Cortex of kidney (tissue), 1 donor: ENCODE measurements at places on chromosomes 2 and 18.

DNA sequence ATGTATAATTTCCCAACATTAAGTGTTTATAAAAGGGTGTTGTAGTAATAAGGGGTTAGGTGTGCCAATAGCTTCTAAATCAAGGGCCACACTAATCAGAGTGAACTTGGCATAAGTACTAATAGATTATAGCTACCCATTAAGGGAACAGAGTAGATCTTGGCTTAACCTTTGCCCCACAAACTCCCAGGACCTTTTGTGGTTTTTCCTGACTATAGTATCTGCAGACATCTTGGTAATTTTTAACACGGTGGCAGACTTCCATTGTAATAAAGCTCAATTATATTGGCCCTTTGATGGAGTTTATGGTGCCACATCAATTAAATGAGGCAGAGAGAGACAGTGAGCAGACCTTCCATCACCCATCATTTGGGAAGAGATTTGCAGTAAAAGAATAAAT, 358.5 kb upstream of the HNRNPA3 start:
- DNase-seq, result no peak

GRCh38 chr2:221596192-221596591, 24.1 kb upstream of the EPHA4 start:
- no peak for DNase-seq

DNA sequence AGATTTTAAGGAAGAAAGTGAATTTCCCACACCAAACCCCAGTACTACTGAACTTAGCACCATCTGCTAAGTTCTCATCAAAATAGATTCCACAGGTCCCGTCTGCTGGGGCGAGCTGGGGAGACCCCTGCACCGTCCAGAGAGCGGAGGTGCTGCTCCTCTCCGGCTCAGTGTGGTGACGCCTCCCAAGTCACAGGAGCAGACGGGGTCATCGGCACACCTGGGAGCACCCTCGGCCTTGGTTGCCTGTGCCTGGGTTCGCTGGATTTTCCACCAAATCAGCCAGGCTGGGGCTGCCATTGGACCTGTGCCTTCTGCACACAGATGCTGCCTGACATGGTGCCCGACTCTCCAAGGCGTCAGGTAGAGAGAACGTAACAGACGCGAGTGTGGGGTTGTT, 141.3 kb downstream of the PXDN start:
- no peak for DNase-seq

DNA sequence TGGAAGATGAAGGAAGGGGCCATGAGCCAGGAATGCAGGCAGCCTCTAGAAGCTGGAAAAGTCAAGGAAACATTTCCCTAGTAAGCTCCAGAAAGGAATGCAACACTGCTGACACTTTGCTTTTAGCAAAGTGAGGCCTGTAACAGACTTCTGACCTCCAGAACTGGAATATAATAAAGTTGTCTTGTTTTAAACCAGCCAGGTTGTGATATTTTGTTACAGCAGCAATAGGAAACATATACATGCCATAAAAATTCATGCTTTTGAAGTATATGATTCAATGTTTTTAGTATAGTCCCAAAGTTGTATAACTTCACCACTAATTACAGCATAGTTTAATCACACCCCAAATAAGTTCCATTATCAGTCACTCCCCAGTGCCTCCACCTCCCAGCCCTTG, 15.2 kb upstream of the ZNF396 start:
- no peak for DNase-seq

DNA sequence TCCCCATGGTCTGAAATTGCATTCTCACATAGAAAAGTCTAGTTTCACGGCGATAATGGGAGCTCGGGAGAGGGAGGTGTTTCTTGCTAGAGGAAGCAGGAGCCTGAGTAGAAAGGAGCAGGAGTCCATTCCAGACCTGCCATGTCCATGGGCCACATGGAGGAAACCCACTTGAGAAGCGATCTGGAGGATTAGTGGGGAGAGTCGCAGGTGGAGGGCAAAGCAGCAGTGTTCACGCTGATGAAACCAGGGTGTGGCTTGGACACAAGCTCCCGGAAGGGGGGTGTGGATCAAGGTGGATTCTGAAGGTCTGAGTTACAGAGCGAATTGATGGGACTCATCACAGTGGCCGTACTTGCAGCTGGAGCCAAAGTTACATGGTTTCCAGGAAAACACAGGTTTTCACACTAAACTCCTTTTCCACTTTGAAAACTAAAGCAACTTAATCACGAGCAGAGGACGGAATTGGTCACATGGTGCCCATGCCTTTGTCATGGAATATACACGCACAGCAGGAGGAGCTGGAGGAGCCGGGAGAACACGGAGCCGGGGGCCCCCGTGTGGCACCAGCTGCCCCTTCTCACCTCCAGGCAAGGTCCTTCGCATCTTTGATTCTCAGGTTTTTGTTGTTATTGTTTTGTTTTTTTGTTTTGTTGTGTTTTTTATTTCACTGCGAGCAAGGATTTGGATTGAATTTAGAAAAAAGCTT, 255.1 kb upstream of the MYT1L start:
- DNase-seq, result no peak

DNA sequence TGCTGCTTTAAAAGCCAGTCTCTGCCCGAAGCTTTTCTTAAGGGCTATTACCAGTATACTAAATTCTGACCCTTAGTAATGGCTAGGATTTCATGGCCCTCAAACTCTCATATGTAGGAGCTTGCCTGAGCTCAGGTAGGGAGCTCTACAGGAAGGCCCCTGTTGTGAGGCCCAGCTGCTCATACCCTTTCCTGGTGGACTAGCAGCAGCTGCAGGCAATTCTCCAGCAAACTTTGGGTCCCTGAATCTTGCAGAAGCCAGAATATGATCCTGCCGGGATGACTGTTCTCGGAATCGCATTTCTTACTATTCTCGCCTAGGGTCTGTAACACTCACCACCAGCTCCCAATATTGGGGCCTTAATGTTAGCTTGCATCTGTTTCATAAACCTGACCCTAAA, 106.4 kb upstream of the SERTAD2 start:
- DNase-seq, result no peak

GRCh38 chr18:56501896-56502295, 136.5 kb downstream of the TXNL1 start:
- no peak for DNase-seq

GRCh38 chr2:189641590-189641989, 19.7 kb upstream of the ASNSD1 start:
- DNase-seq, result no peak

DNA sequence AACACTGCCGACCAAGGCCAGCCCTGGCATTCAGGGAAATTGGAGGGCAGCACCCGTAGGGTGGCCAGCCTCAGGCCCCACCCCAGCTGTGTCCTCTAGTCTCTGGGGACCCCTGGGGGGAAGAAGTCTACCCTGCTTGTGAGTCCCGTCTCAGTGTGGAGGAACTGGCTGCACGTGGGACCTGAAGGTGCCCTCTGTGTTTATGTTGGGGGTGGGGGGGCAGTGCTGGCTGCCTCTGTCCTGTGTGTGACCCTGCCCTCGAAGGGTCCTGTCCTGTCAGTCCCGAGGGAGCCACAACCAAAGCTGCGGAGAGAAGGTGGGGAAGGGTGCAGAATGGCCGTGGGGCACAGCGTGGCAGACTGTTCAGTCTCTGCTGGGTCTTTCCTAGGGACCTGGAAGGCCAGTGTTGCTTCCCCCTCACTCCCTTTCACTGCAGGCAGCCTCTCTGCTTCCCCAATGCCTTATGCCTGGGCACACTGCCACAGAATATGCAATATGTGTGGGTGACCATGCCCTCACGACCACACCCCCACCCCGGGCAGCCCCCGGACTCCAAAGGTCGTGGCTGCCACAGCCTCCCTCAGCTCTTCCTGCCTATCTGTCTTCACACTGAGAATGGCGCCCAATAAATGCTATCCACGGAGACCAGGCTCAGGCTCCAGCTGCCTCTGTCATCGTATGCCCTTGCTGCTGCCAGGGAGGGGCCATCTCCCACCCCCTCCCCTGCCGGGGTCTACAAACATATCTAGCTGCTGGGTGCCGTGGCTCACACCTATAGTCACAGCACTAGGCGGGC, 33.3 kb upstream of the SLC35F6 start:
- no peak for DNase-seq

DNA sequence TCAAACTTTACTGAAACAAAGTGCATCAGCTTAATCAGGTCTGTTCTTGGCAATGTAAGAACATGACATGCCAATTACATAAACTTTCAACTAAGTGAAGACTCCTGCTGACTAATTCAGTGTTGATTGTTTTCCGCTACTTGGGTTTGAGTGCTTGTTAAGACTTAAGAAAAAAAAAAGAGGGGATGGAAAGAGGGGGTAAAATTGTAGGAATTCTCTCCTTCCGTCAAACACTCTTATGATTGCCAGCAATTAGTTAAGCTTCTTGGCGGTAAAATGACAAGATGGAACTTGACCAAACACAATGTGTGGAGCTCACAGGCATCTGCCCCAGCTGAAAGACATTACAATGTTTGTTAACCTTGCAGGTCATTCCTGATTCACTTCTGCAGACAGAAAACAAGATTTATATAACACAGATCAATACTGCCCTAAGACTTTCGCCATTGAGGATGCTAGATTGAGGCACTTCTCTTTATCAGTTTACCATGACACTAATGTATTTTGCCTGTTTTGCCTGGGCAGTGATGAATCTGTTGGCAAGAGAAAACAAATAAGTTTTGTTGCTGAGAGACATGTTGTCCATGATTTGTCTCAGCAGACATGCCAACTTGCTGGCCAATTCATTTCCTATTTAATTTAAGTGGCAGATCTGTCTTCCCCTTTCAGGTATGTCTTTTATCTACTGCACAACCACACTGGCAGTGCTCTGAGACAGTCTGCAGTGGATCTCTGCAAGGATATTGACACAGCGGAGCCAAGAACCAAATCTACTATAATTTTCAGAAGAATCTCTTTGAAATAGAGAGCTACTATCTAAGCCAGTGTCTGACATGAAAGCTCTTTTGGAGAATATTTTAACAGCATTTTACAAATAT, 410.0 kb upstream of the KCNH7 start:
- DNase-seq, result no peak

- DNase-seq, result no peak
Observed at GRCh38 chr2:96092573-96092877, 23.8 kb downstream of the ADRA2B start.

GRCh38 chr2:154670083-154670482, 28.4 kb upstream of the KCNJ3 start:
- no peak for DNase-seq

GRCh38 chr2:16050908-16051489, 110.6 kb downstream of the MYCN start:
- DNase-seq, result no peak

DNA sequence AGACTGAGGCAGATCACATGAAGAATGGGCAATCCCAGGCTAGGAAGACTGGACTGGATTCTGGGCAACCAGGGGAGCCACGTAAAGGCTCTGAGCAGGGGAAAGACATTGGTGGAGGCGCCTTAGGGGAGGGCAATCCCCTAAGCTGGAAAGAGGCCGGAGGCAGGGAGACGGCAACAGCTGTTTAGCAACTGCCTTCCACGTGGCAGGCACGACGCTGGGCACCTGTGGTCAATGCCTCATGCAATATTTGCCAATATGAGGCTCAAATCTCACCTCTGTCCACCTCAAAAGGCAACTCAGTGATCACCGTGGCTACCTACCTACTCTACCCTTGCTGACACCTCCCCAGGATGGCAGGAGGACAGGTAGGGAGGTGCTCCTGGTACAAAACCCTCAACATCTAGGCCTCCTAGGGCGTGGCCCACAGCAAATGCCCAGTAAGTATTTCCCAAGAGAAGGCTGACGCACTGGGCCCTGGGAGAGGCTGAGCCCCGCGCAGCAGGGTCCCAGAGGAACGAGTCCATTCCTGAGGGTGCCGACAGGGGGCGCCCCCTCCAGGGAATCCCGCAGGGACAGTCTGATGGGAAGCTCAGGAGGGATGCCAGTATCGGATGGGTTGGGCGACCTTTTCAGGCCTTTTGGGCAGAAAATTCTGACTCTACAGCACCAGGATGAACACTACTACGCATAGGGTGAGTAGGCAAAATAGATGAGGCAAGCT, 8.9 kb downstream of the BOLA3 start:
- no peak for DNase-seq

GRCh38 chr2:203135105-203135504, 103.7 kb upstream of the CYP20A1 start:
- DNase-seq, result no peak

DNA sequence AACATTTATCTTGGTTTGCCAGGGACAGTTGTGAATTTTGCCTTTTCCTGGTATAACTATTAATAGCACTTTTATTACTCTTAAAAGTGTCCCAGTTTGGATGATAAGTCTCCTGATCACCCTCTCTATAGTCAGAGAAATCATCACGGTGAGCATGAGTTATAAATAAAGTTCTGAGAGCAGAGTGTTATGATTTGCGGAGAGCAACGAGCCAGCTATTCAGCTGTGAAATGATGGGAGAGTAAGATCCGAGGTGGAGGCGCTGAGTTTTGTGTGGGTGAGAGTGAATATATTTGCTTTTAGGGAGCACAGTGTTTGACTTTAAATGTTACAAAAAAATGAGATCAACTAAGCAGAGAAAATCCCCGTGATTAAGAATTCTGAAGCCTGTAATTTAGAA, 179.6 kb downstream of the DSC3 start:
- no peak for DNase-seq

- no peak for DNase-seq
Observed at GRCh38 chr2:58427572-58428095, 186.5 kb upstream of the FANCL start.

DNA sequence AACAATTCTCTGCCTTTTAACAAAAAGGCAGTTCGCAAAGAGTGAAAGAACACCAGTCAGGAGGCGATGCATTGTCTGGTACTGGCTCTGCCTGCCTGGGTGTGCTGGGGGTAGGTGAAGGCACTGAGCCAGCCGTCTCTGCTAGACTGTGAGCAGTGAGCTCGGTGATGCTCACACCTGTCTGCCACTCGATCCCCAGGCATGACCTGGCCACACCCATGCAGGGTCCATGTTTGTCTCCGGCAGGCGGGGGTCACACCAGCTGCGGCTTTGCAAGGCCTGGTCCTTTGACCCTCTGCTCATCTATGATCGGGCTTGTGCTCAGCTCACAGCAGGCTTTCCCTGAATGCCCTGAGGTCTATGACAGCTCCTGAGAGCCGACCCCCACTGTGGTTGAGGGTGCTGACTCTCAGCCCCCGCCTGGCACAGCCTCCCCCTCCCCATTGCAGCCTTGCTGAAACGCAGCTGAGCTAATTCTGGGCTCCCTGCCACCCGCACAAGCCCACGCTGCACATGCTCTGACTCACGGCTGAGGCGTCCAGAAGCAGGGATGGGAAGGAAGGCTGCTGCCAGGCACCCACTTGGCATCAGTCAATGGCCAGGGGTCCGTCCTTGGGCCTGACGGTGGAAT, 23.7 kb downstream of the CRACDL start:
- no peak for DNase-seq

- no peak for DNase-seq
Observed at GRCh38 chr2:225693259-225693658, 293.7 kb downstream of the NYAP2 start.

- DNase-seq, result no peak
Observed at GRCh38 chr2:102049756-102050443, 58.1 kb downstream of the IL1R2 start.

DNA sequence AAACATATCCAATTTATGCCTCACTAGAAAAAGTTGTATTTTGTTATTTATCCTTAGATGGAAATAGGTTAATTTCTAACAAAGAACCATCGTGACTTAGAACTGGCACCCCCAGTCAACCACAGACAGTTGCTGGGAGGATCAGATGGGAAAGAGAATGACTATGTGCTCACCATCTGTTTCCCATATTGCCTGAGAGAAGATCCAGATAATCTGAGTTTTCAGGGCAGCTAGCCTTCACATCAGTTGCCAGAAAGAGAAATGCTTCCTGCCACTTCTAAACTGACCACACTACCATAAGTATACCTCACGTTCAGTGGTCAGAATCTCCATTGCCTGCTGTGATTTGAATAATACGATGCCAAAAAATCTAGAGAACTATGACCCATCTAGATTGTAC, 28.4 kb upstream of the NEB start:
- DNase-seq, result no peak

GRCh38 chr2:241994556-241995213, 125.2 kb downstream of the RTP5 start:
- no peak for DNase-seq
